ENCODE measurements at places on chromosomes 12 and 14. TPM values are rescaled to one million over a fixed set of nuclear protein-coding genes. Genes with fewer than 3 reads are reported as not detected.

DNA sequence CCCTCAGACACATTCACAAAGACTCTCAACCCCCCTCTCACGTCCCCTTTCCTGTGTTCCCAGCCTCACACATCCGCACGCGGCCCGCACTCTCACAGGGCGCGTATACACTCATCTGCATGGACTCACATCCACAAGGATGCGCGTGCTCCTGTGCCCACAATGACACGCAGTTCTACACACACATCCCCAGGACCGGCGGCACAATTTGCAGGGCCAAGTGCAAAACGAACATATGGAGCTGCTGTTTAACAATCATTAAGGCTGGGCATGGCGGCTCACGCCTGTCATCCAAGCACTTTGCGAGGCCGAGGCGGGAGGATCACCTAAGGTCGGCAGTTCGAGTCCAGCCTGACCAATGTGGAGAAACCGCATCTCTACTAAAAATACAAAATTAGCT is 36.4 kb upstream of the EML1 start:
- no peak overlapping the region for H3K4me3 ChIP-seq
- peaks cover 9% of the 10 kb centered on the region for H3K4me1 ChIP-seq
- H3K36me3 ChIP-seq, result no peaks in the 10 kb centered on the region
- peaks cover 36% of the 10 kb centered on the region for H3K27me3 ChIP-seq
- DNase-seq, result no peak

GRCh38 chr12:102215992-102216691 is 18.5 kb upstream of the PMCH start:
- no peak overlapping the region for H3K4me3 ChIP-seq
- H3K27ac ChIP-seq, result no peak overlapping the region
- no peaks in the 10 kb centered on the region for H3K36me3 ChIP-seq
- DNase-seq, result no peak
- H3K4me1 ChIP-seq, result no peaks in the 10 kb centered on the region

DNA sequence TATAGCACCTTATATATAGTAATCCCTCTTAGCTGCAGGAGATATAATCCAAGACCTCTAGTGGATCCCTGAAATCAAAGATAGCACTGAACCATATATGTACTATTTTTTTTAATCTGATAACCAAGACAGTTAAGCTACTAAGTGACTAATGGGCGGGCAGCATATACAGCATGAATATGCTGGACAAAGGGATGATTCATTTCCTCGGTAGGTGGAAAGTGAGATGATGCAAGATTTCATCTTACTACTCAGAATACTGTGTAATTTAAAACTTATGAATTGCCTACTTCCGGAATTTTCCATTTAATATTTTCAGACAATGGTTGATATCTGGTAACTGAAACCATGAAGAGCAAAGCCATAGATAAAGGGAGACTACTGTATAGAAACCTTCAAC is 36.2 kb downstream of the PRMT8 start:
- H3K27me3 ChIP-seq, result no peaks in the 10 kb centered on the region
- H3K4me3 ChIP-seq, result no peak overlapping the region
- DNase-seq, result no peak
- H3K36me3 ChIP-seq, result no peaks in the 10 kb centered on the region
- no peak overlapping the region for H3K27ac ChIP-seq

DNA sequence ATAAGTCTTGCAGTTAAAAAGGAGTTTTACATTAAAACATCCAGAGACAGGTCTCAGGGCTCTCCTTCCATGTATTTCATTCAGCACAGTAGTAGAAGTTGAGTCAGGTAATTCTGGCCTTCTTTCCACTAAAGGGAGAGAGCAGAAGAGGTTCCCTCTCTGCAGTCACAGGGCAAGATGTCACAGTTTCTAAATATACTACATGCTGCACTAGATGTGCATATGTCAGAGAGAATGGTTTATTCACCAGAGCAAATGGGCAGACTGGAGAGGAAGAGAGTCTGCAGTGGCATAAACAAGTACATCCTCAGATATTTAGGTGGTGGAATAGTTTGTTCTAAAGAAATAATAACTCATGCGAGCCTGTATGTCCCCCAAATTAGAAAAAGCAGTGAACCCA is 132.0 kb downstream of the KICS2 start:
- H3K27ac ChIP-seq, result no peak overlapping the region
- H3K4me1 ChIP-seq, result no peaks in the 10 kb centered on the region
- H3K27me3 ChIP-seq, result peaks cover 3% of the 10 kb centered on the region
- no peak for DNase-seq
- no peaks in the 10 kb centered on the region for H3K36me3 ChIP-seq
- H3K4me3 ChIP-seq, result no peak overlapping the region

DNA sequence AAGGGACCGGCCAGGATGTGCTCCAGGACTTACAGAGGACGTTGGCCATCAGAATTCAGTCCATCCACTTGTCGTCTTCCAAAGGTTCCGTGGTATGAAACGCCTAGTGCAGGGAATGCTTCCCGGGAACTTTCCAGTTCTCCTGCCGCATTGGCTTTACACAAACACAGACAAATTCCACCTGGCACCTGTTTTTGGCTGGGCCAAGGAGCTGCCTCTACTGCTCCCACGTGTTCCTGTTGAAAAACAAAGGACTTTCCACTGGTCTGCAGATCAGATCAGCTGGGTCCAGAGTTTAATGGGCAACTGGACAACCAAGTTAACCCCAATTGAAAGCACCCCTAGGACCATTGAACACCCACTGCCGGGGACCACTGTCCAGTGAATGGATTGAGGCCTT is 28.0 kb upstream of the PWP1 start:
- H3K4me3 ChIP-seq, result no peak overlapping the region
- H3K27ac ChIP-seq, result no peak overlapping the region
- H3K27me3 ChIP-seq, result no peaks in the 10 kb centered on the region
- DNase-seq, result no peak
- peaks cover 4% of the 10 kb centered on the region for H3K36me3 ChIP-seq

DNA sequence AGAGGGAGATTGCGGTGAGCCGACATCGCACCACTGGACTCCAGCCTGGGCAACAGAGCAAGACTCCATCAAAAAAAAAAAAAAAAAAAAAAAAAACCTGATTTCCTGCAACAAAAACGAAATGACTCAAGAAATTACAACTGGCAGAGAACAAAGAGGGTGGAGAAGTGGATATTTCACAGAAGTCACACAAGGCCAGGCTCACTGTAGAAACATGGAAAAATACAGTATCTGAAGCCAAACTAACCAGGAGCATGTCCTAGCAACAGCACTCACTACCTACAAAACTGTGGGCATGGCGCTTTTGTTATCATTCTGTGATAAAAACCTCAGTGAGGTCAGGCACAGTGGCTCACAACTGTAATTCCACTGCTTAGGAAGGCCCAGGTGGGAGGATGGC is 11.7 kb upstream of the MMP17 start:
- no peaks in the 10 kb centered on the region for H3K4me1 ChIP-seq
- no peak overlapping the region for H3K27ac ChIP-seq
- DNase-seq, result no peak
- H3K4me3 ChIP-seq, result no peak overlapping the region
- peaks cover 11% of the 10 kb centered on the region for H3K36me3 ChIP-seq

DNA sequence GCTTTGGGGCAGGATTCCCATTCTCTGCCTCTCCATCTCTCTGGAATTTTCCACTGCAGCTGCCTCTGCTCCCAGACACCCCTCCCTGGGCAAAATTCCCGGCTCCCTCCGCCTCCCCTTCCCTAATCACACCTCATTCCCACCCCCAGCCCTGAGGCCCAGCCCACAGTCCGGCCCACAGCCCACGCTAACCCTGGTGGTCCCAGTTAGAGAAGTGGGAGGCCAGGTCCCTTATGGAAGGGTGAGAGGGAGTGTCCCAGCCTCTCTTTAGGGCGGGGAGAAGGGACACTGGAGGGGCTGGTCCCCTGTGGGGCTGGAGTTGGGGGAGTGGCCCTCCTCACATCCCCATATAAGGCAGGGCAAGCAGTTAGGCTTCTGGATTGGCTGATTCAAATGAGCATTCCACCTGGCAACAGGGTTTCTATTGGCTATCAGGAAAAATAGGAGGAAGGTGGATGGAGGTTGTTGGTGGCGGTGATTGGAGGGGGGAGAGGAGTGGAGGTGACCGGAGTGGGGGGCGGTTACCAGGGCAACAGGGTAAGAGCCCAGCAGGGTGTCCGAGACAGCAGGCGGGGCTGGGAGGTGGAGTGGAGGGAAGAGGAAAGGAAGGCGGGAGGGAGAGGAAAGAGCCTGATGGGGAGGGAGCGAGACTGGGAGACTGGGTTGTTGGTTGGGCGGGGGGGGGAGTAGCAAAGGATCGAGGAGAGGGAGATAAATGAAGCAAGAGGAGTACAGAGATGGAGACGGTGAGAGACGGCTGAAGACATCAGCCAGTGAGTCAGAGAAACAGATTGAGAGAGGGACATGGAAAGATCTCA is 1.9 kb upstream of the PTMS start:
- H3K27ac ChIP-seq, result peak overlapping the region; percentile 53
- DNase-seq, result peak; percentile 36
- H3K27me3 ChIP-seq, result peaks cover 69% of the 10 kb centered on the region
- H3K36me3 ChIP-seq, result peaks cover 7% of the 10 kb centered on the region

KRT78 gene
- not detected for total RNA-seq

- H3K36me3 ChIP-seq, result no peaks in the 10 kb centered on the region
- H3K4me1 ChIP-seq, result no peaks in the 10 kb centered on the region
- no peak overlapping the region for H3K4me3 ChIP-seq
- peaks cover 3% of the 10 kb centered on the region for H3K27me3 ChIP-seq
Measured at GRCh38 chr14:37325332-37325731, 127.6 kb downstream of the MIPOL1 start.

- peaks cover 3% of the 10 kb centered on the region for H3K4me1 ChIP-seq
- H3K36me3 ChIP-seq, result no peaks in the 10 kb centered on the region
- H3K4me3 ChIP-seq, result no peak overlapping the region
- no peak for DNase-seq
Measured at GRCh38 chr12:91178139-91178561, 4.5 kb downstream of the DCN start.

DGKA gene
- total RNA-seq, result 236 TPM

DNA sequence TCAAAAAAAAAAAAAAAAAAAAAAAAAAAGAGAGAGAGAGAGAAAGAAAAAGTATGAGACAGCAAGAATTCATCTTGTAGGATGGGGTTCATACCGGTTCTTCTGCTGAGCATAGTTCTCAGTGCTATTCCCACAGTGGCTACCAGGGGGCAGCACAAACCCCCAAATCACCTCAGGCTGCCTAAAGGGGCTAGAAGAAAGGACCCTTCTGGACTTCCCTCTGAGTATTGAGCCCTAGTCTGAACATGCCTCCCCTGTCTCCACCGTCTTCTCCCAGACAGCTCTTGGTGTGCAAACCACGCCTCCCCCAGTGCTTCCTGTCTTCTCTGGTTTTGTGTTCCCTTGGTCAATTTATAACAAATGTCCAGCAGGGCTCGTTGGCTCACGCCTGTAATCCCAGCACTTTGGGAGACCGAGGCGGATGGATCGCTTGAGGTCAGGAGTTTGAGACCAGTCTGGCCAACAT is 31.3 kb upstream of the SMUG1 start:
- peaks cover 12% of the 10 kb centered on the region for H3K27me3 ChIP-seq
- DNase-seq, result peak; percentile 58

- H3K27ac ChIP-seq, result no peak overlapping the region
- H3K4me3 ChIP-seq, result no peak overlapping the region
- H3K36me3 ChIP-seq, result no peaks in the 10 kb centered on the region
- DNase-seq, result no peak
- no peaks in the 10 kb centered on the region for H3K27me3 ChIP-seq
Measured at GRCh38 chr14:62696331-62696924, 348.8 kb downstream of the KCNH5 start.

DNA sequence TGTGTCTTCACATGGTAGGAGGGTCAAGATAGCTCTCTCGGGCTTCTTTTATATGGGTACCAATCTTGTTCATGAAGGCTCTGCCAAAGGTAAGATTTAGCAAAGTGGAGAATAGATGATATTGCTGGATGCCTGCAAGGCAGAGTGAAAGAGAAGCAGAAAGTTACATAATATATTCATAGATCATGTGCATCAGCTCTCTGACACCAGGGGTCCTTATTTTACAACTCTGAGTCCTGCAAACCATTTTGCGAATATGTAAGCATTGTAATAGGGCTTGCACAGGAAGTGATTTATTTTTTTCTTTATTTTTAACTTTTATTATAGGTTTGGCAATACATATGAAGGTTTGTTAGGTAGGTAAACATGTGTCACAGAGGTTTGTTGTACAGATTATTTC is 31.8 kb downstream of the CRADD start:
- no peak overlapping the region for H3K4me3 ChIP-seq
- peaks cover 28% of the 10 kb centered on the region for H3K36me3 ChIP-seq
- H3K27ac ChIP-seq, result no peak overlapping the region

RNASE3 gene
- not detected for total RNA-seq

IL23A gene
- 22.9 TPM for total RNA-seq

HOXC6 gene
- total RNA-seq, result not detected

DNA sequence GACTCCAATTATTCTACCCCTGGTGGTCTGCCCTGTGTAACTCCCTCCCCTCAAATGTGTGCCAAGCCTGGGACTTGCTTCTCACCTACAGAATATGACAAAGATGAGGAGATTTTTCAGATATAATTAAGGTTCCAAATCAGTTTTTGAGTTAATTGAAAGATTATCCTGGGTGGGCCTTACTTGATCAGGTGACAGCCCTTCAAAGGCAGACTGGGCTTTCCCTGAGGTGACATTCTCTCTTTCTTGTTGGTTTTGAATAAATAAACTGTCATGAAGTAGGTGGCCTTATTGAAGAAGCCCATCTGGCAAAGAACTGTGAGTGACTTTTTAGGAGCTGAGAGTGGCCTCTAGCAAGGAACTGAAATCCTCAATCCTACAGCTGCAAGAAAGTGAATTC is 106.0 kb downstream of the BRMS1L start:
- no peak for DNase-seq
- H3K4me1 ChIP-seq, result peaks cover 38% of the 10 kb centered on the region
- H3K4me3 ChIP-seq, result peak overlapping the region; percentile 60
- H3K27ac ChIP-seq, result peak overlapping the region; percentile 90

- no peaks in the 10 kb centered on the region for H3K27me3 ChIP-seq
- H3K4me1 ChIP-seq, result peaks cover 32% of the 10 kb centered on the region
- no peak overlapping the region for H3K4me3 ChIP-seq
- no peak overlapping the region for H3K27ac ChIP-seq
- peaks cover 19% of the 10 kb centered on the region for H3K36me3 ChIP-seq
- DNase-seq, result no peak
Measured at GRCh38 chr14:89572596-89573398, 155.8 kb upstream of the FOXN3 start.

KLHL33 gene
- 0.68 TPM for total RNA-seq

- no peak for DNase-seq
- H3K27me3 ChIP-seq, result peaks cover 11% of the 10 kb centered on the region
- no peaks in the 10 kb centered on the region for H3K36me3 ChIP-seq
Measured at GRCh38 chr12:101650346-101651117, 46.9 kb upstream of the CHPT1 start.

- no peak for DNase-seq
- H3K27me3 ChIP-seq, result no peaks in the 10 kb centered on the region
- no peak overlapping the region for H3K27ac ChIP-seq
- H3K4me3 ChIP-seq, result no peak overlapping the region
- H3K4me1 ChIP-seq, result peaks cover 2% of the 10 kb centered on the region
Measured at GRCh38 chr14:104707608-104708595, 16.1 kb upstream of the ADSS1 start.

DNA sequence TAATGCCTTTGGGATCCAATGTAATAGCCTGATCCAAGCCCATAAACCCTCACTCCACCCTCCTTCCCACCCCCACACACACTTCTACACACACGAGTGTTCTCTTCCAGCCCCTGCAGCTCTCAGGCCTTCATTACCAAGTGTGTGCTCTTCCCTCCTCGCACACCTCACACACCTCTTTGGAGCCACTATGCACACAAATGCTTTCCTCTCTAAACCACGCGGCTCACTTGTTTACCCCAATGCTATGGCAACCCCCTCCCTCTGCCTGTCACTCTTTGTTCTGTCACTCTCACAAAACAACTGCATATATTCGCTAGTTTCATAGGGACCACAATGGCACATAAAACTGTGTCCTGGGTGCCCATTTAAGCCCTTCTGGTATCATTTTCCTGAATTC is 35.1 kb downstream of the PPP2R5E start:
- H3K36me3 ChIP-seq, result peaks cover 19% of the 10 kb centered on the region
- peaks cover 47% of the 10 kb centered on the region for H3K4me1 ChIP-seq
- peak; percentile 12 for DNase-seq

TMEM253 gene
- total RNA-seq, result not detected
